ENCODE measurements at places on chromosomes 12 and 14.
A peak's percentile ranks its signal among the peaks of the same experiment; 100 is the strongest.

GRCh38 chr12:88258396-88258795 is 116.3 kb downstream of the TMTC3 start:
- DNase-seq = no peak

DNA sequence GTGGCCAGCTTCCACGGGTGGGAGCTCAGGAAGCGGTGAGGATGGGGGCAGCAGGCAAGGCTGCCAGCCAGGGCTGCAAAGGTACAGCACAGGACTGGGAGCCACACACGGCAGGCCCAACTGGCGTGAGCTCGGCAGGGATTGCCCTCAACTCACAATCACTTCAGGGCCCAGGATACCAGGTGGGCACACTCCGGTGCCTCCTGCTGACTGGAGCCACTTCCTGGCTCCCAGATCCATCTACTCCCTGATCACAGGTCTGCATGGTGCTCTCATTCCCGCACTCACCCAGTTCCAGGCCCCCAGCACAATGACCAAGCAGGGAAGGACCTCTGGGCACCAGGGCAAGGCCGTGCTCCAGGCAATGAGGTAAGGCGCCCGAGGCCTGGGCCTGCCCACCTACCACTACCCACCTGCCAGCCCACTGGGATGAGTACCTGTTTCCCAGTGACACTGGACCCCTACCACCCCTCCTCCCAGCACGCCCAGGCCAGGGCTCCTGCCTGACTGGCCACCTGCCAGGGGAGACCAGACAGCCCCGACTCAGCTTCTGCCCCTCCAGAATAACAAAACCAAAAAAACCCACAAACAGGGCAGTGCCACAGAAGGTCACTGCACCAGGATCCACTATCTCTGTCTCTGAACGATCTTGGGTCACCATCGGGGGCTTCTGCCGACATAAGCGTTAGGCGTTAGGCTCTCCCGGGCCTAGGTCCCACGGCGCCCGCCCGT is 1.8 kb downstream of the JAG2 start:
- no peak for DNase-seq

GRCh38 chr12:53287741-53288216 is 7.6 kb upstream of the PFDN5 start:
- DNase-seq = peak; percentile 39

DNA sequence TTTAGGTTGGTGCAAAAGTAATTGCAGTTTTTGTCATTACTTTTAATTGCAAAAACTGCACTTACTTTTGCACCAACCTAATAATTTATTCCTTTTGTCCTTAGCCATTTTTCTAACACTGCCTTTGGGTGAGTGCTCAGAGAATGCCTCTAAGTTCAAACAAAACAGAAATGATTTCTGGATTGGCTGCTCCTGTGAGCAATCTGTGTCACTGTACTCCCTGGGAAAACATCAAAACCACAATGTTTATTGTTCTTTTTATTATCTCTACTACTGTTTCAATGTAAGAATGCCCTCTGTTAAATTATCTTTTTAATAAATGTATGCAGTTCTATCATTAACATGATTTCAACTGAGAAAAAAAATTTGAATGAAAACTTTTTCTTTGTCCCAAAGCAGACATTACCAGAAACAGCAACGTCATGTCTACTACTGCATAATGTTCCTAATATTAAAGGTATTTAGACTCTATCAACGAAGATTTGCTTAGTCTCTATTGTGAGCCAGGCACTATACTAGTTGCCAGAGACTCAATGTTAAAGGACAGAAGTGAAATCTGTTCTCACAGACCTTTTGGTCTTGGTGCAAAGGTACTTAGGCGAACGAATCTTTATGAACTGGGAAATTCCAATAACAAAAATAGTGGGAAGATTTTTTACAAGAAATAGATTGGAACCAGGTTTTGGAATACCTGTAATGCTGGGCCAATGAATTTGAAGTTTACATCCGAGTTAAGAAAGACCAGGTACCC is 6.2 kb downstream of the SLC41A2 start:
- DNase-seq = no peak

DNA sequence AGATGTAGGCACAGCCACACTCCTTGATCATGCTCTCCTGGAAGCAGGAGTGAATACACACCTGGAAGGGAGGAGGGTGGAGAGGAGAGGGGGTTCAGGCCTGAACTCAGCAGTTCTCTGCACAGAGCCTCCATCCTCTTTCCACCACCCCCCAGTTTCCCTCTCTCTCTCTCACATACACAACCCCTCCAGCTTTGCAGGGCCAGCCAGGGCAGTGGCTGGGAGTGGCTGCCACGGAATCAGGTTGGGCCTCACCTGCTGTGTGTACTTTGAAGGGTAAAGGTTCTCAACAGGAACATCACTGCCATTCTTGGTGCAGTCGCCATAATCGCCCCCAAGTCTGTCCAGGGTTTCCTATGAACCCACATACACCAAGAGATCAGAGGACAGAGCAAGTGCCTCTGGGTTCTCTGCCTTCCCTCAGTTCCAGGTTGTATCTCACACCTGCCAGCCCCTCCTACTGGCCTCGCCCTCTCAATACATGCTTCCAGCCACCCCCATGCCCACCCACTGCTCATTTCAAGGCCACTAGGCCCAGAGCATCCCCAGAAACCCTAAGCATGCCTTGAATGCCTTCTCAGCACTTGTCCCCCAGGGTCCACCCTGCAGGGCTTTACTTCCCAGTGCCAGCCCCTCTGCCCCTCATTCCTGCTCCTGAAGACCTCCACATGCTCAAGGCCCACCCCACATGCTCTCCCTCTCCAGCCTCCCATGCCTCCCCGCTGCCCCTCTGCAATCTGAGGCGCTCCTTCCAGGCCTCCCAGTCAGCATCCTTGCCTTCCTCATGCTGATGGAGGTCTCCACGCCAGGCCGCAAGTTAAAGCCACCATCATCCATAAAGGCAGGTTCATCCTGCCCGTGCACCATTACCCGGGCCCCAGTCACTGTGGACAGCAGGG is 12.9 kb upstream of the TNFRSF1A start:
- DNase-seq = no peak

DNA sequence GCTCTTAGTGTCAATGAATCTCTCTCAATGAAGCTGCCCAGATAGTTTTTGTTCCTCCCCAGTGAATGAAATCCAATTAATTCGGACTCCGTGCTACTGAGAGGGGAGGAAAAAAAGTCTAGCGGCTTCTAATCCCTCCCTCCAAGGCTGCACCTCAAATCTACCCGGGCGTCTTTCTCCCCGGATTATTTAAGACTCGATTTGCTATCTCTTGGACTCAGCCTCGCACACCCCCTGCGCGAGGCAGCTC is 134 bp downstream of the DUSP6 start:
- DNase-seq = no peak

GRCh38 chr12:124394462-124395128 is 99.7 kb downstream of the RFLNA start:
- DNase-seq = no peak

DNA sequence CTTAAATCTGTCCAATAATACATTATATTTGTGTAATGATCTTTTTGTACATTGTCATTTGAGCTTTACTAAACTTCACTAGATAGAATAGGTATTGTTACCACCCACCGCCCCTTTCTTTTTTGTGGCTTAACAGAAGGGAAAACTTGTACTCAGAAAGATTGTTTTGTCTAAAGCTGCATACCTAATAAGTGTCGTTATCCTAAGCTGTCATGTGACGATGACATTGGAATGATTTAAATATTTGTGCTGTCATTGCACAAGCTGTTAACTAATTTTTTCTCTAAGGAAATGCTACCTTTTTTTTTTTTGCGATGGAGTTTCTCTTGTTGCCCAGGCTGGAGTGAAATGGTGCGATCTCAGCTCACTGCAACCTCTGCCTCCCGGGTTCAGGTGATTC is 3.6 kb downstream of the DIP2B start:
- DNase-seq = no peak

Data from stimulated activated CD8-positive, alpha-beta memory T cell treated with anti-CD3 and anti-CD28 coated beads, Interleukin-2, amount 100 ng/mL, for 1 hour (primary cell).